Adrenal gland (tissue), 19 donors: ENCODE measurements at places on chromosomes 5 and 9. TPM values are rescaled to one million over a fixed set of nuclear protein-coding genes. Genes with fewer than 3 reads are reported as not detected.

DNA sequence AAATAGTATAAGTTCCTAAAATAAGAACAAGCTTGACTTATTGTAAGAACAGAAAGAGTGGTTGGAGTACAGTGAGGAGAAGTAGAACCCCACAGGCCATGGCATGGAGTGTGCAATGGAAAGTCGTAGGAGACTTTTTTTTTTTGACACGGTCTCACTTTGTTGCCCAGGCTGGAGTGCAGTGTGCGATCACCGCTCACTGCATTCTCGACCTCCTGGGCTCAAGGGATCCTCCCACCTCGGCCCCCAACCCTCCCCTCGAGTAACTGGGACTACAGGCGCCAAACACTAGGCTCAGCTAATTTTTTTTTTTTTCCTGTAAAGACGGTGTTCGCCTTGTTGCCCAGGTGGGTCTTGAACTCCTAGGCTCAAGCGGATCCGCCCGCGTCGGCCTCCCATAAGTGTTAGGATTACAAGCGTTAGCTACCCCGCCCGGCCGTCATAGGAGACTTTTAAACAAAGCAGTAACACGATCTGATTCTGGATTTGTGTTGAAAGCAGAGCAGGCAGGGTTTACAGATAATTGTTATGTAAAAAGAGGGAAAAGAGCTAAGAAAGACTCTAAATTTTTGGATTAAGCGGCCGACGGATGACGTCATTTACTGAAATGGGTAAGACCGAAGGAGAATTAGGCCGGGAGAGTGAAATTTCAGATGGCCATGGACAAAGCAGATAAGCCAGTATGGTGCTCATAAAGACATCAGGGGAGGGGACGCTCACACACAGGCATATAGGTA, 752 bp downstream of the TSTD2 start:
- H3K27me3 ChIP-seq, result no peaks in the 10 kb centered on the region
- no peak for DNase-seq
- H3K27ac ChIP-seq, result peak overlapping the region; percentile 98
- peak overlapping the region; percentile 7 for H3K4me3 ChIP-seq

Gene GCNT4
- 1.8 TPM for total RNA-seq

Gene EIF4EBP3
- total RNA-seq, result 41.3 TPM

GRCh38 chr9:113844466-113844865, 31.6 kb upstream of the ZNF618 start:
- H3K4me1 ChIP-seq, result no peaks in the 10 kb centered on the region
- H3K4me3 ChIP-seq, result no peak overlapping the region
- DNase-seq, result no peak

- H3K27ac ChIP-seq, result peak overlapping the region; percentile 13
- no peaks in the 10 kb centered on the region for H3K4me1 ChIP-seq
- H3K4me3 ChIP-seq, result no peak overlapping the region
- H3K36me3 ChIP-seq, result no peaks in the 10 kb centered on the region
- DNase-seq, result peak; percentile 50
Measured at GRCh38 chr9:87270221-87270847, 227.3 kb upstream of the DAPK1 start.

- H3K27me3 ChIP-seq, result no peaks in the 10 kb centered on the region
- H3K4me1 ChIP-seq, result no peaks in the 10 kb centered on the region
- DNase-seq, result no peak
- no peak overlapping the region for H3K27ac ChIP-seq
- H3K36me3 ChIP-seq, result no peaks in the 10 kb centered on the region
Measured at GRCh38 chr5:9212605-9213004, 333.3 kb downstream of the SEMA5A start.

DNA sequence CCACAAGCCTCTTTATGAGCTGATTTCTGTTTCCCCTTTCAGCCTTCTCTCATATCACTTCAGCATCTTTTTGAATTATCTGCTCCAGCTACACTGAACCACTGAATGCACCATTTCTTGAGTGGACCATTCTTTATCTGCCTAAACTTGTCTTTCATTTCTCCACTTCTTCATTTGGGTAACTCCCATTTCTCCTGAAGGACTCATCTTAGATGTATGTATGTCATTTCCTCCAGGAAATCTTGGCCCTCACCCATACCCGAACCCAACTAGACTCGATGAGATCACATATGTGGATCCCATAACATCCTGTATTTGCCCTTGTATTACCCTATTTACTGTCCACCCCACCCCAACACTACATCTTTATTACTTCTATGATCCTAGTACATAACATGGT, 249.8 kb downstream of the KIF4B start:
- H3K36me3 ChIP-seq, result no peaks in the 10 kb centered on the region
- H3K27ac ChIP-seq, result no peak overlapping the region
- no peaks in the 10 kb centered on the region for H3K27me3 ChIP-seq

DNA sequence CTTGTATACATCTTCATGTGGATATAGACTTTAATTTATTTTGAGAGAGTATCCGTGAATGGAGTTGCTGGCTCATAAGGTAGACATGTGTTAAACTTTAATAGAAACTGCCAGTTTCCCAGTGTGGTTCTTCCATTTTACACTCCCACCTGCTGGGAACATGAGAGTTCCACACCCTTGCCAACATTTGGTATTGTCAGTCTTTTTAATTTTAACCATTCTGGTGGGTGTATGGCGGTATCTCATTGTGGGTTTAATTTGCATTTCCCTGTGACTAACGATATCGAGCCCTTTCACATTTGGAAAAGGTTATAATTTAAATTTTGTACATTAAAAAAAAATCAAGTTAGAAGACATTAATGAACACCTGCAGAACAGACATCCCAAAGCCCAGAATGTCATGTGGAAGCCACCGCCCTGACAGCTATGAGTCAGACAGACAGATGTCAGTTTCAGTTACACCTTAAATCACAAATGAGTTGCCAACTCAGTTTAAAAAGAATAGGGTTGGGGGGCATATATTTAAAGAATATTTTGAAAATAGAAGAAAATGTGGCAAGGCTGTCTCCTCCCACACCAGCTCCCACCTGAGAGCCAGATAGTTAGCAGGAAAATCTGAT, 36.9 kb downstream of the ANKRD33B start:
- no peaks in the 10 kb centered on the region for H3K36me3 ChIP-seq
- H3K4me3 ChIP-seq, result no peak overlapping the region
- H3K27me3 ChIP-seq, result no peaks in the 10 kb centered on the region
- DNase-seq, result peak; percentile 29

DNA sequence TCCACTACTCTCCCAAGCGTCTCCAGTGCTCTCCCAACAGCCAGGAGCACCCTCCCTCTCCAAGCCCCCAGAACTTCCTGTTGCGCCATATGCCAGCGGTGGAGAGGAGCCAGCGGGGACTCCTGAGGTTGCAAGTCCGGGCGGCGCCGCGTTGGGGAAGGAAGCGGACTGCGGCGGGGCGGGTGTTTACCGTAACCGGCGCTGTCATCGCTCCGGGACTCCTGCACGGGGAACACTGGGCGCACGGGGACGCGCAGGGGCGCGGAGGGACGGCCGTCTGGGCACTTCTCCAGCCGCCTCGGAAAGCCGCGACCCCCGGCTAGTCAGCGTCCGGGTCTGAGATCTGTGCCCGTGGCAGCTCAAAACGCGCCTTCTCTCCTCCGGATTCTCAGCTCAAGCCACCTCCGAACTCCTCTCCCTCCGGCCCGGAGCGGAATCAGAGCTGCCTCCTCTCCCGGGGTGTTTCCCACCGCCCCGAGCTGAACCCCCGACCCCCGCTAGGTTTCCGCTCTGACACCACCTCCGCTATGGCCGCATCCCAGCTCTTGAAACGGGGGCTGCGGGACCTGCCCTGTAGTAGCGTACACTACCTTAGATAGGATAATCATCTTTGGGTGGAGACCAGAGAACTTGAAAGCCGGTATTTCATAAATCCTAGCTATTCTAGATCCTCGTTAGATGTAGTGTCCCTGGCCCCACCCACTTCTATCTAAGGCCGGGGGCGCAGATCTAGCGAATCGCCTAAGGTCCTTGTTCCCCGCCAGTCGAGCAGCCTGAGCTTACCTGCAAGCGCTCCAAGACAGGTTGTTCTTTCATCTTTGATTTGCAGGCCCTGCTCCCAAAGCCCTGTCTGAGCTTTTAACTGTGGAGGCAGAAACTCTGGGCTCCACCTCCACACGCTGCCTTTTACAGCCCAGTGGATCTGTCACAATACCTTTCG, at the start of gene TRPM6:
TRPM6 (minus strand) TSS at position 881 of the 940 bp plus-strand sequence; CDS start at position 816, 65 bp downstream.
- no peak within 1 kb of the TSS for H3K27ac ChIP-seq
- DNase-seq, result peak; percentile 76
- no peaks in the 10 kb centered on the region for H3K27me3 ChIP-seq

Gene PHPT1
- 184 TPM for total RNA-seq

Gene PCDH12
- total RNA-seq, result 16.7 TPM

Gene ANKRD31
- 0.06 TPM for total RNA-seq

GRCh38 chr9:71767163-71767775, 1.0 kb downstream of the CEMIP2 start:
- no peaks in the 10 kb centered on the region for H3K36me3 ChIP-seq
- no peak overlapping the region for H3K27ac ChIP-seq
- H3K4me3 ChIP-seq, result peak overlapping the region; percentile 86
- no peaks in the 10 kb centered on the region for H3K27me3 ChIP-seq
- DNase-seq, result no peak
- peaks cover 5% of the 10 kb centered on the region for H3K4me1 ChIP-seq

- H3K27ac ChIP-seq, result no peak overlapping the region
- no peaks in the 10 kb centered on the region for H3K36me3 ChIP-seq
Measured at GRCh38 chr9:72424131-72424530, 59.1 kb upstream of the ZFAND5 start.

Gene PTPRD
- total RNA-seq, result 6.3 TPM

GRCh38 chr5:133612249-133612860, at the start of gene FSTL4:
TSS of gene FSTL4 (minus strand) at chr5:133612541.
- H3K36me3 ChIP-seq, result no peaks in the 10 kb centered on the region
- no peak for DNase-seq
- peaks cover 24% of the 10 kb centered on the region for H3K27me3 ChIP-seq
- peak within 1 kb of the TSS; percentile 55 for H3K4me3 ChIP-seq
- H3K27ac ChIP-seq, result no peak within 1 kb of the TSS

Gene PGM5
- total RNA-seq, result 55.6 TPM

- H3K27me3 ChIP-seq, result no peaks in the 10 kb centered on the region
- H3K4me1 ChIP-seq, result peaks cover 56% of the 10 kb centered on the region
- no peak overlapping the region for H3K4me3 ChIP-seq
- H3K27ac ChIP-seq, result peak overlapping the region; percentile 67
- peak; percentile 21 for DNase-seq
- H3K36me3 ChIP-seq, result no peaks in the 10 kb centered on the region
Measured at GRCh38 chr9:125537442-125538091, 169.4 kb downstream of the MAPKAP1 start.

DNA sequence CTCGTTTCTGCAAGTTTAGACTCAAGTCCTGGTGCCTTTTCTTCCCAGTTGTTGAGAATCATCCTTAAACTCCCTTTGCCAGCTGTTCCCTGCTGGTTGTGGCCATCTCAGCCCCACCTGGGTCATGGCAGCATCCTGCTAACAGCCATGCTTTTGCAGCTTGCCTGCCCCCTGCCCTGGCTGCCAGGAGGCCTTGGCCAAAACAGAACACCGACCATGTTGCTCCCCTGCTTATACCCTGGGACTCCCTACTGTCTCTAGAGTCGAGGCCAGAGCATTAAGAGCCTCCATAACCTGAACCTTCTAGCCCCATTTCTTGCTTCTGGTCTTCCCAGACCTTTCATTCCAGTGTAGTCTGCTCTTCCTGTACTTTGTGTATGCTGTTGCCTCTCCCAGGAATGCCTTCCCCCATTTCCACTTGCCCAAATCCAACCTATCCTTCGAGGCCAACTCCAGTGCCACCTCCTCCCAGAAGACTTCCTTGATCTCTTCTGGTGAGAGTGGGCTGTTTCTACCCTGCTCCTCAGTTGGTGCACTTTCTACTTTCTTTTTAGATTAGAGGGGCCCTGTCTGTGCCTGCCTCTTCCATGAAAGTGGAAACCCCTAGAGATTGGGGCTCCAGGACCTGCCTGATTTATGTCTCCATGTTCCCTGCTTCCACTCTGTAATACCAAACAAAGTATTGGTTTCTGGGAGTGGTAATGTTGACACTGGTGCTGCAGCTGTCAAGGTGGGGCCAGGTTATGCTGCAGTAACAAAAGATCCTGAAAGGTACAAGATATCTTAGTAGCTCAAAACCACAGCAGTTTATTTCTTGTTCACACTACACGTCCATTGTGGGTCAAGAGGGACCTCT, 88.2 kb downstream of the AMBP start:
- H3K27ac ChIP-seq, result peak overlapping the region; percentile 57
- H3K4me3 ChIP-seq, result no peak overlapping the region
- H3K4me1 ChIP-seq, result peaks cover 37% of the 10 kb centered on the region
- no peak for DNase-seq
- H3K27me3 ChIP-seq, result no peaks in the 10 kb centered on the region

DNA sequence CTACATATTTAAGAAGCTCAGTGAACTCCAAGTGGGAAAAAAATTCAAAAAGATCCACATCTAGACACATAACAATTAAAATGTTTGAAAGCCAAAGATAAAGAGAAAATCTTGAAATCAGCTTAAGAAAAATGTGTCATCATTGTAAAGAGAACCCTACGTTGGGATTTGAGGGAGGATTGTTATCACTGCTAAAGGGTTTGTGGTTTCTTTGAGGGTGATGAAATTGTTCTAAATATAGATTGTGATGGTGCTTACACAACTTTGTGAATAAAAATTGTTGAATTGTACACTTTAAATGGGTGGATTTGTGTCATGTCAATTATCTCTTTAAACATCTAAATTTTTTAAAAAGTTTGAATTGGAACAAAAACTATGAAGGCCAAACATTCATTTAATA, 92.2 kb upstream of the ADAMTS19 start:
- no peaks in the 10 kb centered on the region for H3K36me3 ChIP-seq
- no peak for DNase-seq
- H3K4me1 ChIP-seq, result no peaks in the 10 kb centered on the region
- H3K27ac ChIP-seq, result no peak overlapping the region

DNA sequence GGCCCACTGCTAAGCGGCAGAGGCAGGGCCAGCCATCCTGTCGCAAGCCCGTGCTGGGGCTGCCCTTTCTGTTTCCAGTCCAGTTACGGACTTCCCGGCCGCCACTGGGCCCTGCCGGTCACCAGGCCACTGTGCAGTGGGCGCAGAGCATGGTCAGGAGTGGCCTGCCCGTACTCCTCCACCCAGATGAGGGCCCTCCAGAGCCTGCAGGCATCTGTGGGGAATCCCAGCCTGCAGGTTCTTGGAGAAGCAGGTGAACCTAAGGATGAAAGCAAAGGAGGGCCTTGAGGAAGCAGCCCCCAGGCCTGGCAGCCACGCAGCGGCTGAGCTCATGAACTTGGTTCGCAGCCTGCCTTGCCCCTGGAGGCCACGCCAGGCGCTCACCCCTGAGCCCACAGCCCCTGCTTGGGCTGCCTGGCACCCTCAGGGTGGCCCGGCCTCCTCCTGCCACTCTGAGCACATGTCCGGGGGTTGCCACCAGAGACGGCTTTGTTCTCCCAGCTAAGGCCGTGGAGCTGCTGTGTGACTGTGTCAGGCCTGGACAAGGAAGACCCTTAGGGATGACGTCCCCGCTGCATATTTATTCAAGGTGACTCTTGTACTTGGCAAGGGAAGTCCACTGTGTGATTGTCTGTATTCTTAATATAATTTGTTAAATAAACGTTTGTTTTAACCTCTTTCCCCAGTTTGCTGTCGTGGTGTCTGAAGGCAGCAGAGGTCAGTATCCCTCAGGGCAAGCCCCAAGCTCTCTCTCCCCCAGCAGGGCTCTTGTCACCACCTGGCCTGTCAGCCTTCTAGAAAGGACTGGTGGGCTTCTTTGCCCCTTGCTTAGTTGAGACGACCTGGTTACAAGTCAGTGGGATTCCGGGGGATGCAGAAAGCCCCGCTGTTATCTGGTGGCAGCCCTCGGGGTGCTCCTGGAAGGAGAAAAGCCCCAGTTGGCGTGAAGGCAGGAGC, 107.1 kb upstream of the LMX1B start:
- DNase-seq, result no peak
- H3K27me3 ChIP-seq, result no peaks in the 10 kb centered on the region
- no peak overlapping the region for H3K27ac ChIP-seq
- no peaks in the 10 kb centered on the region for H3K4me1 ChIP-seq
- no peaks in the 10 kb centered on the region for H3K36me3 ChIP-seq

- no peaks in the 10 kb centered on the region for H3K36me3 ChIP-seq
- DNase-seq, result no peak
Measured at GRCh38 chr5:147996379-147996778, 67.4 kb upstream of the SPINK5 start.

Gene AQP3
- 2.1 TPM for total RNA-seq
